ENCODE measurements at places on chromosomes 11 and 22.

- no peak for DNase-seq
These were observed 159.2 kb upstream of the DDI1 start for GRCh38 chr11:103877221-103877620.

GRCh38 chr22:27507935-27508526 lies 293.5 kb downstream of the MN1 start:
- DNase-seq = no peak

- DNase-seq = no peak
These were observed 32.9 kb downstream of the PPM1F start for GRCh38 chr22:21919526-21920307.

- DNase-seq = no peak
These were observed 24.4 kb upstream of the TXNRD2 start for GRCh38 chr22:19965771-19966709.

- no peak for DNase-seq
These were observed 21.6 kb downstream of the SVIP start for GRCh38 chr11:22807855-22808570.

DNA sequence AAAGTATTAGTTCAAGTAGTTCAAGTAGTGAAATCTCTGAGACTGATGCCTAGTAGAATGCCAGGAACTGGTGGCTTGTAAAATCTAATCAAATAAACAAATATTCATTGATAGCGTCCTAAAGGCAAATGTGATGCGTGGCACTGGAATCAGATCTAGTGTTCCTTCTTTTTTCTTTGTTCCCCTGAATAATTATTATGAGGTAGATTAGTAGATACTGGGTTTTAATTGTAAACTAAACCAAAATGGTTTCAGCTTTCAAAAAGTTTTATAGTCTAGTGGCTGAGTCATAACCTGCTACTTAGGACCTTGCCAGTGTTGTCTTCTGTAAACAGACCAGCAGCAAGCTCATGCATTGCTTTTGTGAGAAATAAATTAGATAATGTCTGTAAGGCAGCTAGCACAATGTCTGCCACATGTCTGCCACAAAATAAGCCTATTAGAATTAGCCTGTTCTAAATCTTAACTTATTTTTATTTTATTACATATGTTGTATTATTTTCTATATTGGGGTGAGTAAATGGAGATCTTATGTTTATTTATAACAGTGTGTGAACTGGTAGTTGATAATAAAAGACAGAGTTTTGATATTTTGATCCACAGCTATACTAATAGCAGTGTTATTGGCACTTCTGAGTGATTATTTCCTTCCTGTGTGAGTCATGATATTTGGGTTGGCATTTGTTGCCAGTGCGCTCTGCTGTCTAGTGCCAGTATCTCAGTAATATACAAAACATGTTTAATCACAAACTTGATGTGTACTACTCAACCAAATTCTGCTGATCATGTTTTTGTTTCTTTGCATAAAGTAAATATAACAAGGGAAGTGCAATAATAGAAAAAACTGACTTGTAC lies 135.7 kb downstream of the TMEM135 start:
- no peak for DNase-seq

- DNase-seq = no peak
These were observed 10.5 kb downstream of the CLMP start for GRCh38 chr11:123184531-123184930.

GRCh38 chr22:33741025-33741424 lies 179.3 kb downstream of the LARGE1 start:
- DNase-seq = no peak

- no peak for DNase-seq
These were observed 20.1 kb upstream of the PLAAT2 start for GRCh38 chr11:63583357-63583677.

GRCh38 chr11:36071917-36072500 lies 128.1 kb downstream of the LDLRAD3 start:
- no peak for DNase-seq

DNA sequence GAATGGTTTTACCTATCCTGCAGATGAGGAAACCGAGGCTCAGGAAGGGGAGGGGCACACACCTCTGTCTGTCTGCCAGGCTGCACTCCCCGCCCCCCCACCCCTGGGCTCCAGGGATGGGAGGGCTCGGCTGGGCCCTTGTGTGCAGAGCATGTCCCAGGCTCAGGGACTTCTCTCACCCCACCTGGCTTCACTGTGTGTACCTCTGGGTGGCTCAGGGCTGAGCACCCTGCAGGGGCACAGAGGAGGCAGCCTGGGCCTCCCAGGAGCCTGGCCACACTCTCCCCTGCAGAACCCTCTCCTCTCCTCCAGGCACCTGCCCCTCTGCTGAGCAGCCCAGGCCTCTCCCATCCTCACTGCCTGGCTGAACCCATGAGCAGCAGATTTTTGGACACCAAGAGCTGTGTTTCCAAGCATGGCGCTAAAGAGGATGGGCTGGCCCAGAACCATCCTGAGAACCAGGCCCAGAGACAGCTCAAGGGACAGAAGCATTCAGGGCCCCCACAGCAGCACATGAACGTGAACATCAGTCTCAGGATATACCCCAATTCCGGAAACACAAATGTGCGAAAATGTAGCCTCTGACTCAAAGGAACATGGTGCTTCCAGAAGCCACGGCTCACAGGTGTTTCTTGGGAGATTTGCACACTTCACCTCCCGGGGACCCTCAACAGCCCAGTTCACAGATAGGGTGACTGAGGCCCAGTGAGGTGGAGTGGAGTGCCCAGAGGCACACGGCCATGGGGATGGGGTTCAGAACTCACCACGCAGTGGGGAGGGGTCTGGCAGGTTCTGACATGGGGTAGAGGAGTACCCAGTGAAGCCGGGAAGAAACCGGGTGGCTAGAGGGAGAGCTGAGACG lies 10.5 kb downstream of the EMID1 start:
- no peak for DNase-seq

DNA sequence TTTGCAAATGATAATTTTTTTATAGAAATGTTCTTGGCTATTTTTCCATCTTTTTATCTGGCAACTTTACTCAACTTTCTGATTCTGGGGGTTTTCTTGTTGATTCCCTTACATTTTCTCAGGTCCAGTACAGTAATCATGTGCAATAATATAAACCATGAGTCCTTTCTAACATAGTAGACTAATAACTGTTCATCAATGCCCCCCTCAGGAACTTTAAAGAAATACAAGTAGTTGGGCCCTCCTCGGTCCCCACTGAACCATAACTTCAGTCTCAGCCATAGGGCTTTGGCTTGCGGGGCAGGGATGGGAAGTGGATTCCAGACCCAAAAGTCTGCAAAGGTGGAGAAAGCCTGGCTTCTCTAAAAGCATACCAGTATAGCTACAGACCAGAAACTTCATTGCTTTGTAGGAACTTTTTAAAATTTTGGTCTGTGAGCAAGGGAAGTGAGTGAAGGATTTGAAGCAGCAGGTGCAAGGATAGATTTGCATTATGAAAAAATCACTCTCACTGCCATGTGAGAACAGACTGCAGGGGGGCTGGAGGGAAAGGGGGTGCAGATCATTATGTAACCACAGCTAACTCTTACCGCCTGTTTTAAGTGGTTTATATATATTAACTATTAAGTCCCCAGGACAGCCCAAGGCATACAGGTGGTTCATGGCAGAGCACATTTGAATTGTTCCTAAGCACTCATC lies 10.4 kb upstream of the TUB start:
- DNase-seq = no peak

GRCh38 chr11:120663142-120663541 lies 151.6 kb downstream of the GRIK4 start:
- no peak for DNase-seq

DNA sequence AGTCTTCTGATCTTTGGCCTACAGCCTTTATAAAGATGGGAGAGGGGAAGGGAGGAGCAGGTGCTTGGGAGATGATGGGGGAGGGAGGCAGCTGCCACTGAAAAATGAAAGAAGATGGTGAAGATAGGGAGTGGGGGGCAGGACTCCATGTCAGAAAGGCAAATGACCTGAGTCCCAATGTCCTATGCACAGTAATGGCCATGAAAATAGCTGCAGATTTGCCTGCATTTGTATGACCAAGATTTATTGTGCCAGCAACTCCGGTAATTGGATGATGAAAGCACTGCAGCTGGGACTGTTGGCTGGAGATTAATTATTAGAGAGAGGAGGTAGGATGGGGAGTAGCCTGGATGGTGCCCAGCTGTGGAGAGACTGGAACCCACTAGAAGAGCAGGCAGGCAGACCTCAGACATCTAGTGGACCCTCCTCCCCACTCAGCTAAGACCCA lies 36.1 kb downstream of the NEU3 start:
- DNase-seq = no peak

GRCh38 chr11:11122749-11123148 lies 230.3 kb downstream of the CSNK2A3 start:
- DNase-seq = no peak

- no peak for DNase-seq
These were observed 7.3 kb downstream of the CCDC117 start for GRCh38 chr22:28779833-28780232.

- no peak for DNase-seq
These were observed 65.2 kb downstream of the MTNR1B start for GRCh38 chr11:93034723-93035039.

DNA sequence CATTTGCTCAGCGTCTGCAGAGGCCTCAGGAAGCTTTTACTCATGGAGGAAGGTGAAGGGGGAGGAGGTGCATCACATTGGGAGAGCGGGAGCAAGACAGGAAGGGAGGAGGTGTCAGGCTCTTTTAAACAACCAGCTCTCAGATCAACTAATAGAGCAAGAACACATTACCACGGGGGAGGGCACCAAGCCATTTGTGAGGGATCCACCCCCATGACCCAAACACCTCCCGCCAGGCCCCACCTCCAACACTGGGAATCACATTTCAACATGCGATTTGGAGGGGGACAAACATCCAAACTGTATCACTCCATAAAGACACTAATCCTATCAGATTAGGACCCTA lies 18.9 kb upstream of the THY1 start:
- no peak for DNase-seq

- DNase-seq = no peak
These were observed 6.0 kb upstream of the MS4A4A start for GRCh38 chr11:60274416-60274815.

GRCh38 chr22:39098576-39098975 lies 1.5 kb downstream of the APOBEC3H start:
- no peak for DNase-seq

GRCh38 chr11:85776951-85777602 lies 33.9 kb downstream of the SYTL2 start:
- no peak for DNase-seq

DNA sequence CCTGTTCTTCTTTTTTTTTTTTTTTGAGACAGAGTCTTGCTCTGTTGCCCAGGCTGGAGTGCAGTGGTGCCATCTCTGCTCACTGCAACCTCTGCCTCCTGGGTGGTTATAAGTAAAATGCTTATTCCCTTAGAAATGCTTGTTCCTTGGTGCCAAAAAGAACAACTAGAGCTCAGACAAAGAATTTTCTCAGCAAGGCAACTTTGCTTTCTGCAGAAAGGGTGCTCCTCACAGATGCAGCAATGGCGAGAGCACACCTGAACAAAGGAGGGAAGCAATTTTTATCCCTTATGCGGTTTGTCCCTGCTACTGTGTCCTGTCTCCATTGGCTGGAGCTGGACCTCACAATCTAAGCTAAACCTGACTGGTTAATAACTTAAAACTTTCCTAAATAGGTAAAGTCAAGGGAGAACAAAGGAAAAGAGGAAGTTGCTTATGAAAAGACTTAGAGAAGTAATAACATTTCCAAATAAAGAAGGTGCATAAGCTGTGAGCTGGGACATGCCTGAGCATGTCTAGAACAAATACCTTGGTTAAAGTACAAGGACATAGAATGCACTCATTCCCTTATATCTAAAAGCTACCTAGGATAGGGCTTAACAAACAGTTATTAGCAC lies 90.0 kb upstream of the PRR5 start:
- no peak for DNase-seq

DNA sequence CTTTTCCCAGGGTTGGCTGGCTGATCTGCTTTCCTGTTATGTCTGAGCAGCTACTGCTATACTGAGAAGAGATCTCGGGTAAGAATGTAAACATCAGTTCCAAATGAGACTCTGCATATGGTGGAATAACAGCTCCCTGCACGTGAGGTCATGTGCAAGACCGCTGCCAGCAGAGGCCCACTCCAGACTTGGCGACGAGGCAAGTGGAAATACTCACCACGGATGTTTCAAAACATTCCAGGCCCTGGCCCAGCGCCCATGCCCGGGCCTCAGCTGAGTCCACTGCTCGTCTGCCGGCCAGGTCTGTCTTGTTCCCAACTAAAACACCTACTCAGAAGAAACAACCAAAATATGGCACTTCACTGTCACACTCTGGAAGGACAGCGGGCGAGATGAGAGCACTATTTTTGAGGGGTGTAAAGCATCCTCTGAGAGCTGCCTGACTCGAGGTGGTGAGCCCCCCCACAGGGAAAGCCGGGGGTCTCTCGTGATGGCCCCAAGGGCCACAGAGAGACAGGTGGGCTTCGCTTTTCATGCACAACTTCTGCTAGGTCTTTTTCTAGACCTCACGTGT lies 13.1 kb downstream of the IFT27 start:
- DNase-seq = no peak

DNA sequence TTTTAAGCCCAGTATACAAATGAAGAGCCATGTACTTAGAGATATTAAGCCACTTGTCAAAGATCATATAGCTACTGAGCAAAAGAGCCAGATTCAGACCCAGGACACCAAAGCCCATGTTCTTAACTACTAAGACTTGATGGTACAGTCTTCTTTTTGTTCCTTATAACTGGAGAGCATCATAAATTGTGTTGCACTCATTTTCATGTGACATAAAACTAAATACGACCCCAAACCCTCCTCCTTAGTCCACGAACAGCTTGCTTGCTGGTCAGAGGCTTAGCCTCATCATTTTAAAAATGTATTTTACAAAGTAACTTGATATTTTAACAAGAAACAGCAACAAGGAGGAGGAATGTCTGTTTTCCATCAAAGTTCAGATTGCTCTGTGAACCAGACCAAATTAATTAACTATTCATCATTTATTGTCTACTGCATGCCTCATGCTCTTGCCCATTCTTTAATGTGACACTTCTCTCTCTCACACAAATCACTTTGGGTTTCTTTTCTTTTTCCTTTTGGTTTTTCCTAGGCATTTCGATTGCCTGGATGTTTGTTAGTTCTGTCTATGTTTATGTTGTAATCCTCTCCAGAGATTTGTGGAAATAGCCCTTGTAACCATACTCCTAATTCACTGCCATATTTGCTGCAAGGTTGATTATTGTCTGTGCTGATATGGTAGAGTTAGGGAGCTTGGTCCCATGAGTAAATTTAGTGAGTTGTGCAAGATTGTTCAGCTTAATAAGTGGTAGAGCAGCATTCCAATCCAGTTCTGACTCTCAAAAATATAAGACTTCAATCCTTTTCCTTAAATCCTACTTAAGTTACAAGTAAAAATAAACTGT lies 8.4 kb upstream of the ARHGAP20 start:
- DNase-seq = no peak
